Left forelimb (tissue), 1 donor: ENCODE measurements at places on chromosomes 4 and X.
A peak's percentile ranks its signal among the peaks of the same experiment; 100 is the strongest.

- DNase-seq, result no peak
Measured at GRCh38 chr4:14743172-14743571, 259.1 kb upstream of the CPEB2 start.

DNA sequence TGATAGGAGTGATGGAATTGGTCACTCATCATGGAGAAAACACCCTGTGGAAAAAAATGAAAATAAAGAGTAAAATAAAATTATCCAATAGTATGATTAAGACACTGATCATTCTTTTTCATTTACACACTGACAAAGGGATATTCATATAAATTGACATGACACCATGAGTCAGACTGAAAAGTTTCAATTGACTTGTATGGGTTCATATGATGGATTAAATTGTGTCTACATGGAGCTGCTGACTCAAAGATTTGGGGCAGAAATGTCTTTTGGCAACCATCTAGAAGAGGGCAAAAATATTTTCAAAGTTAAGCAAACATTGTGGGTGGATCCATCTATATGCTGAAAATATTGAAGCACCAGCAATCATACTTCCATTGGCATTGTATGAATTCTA lies 153.4 kb upstream of the PPP3CA start:
- DNase-seq, result no peak

- no peak for DNase-seq
Measured at GRCh38 chr4:113825272-113825671, 63.7 kb upstream of the CAMK2D start.

GRCh38 chr4:61588621-61589402 lies 388.7 kb downstream of the ADGRL3 start:
- DNase-seq, result no peak

DNA sequence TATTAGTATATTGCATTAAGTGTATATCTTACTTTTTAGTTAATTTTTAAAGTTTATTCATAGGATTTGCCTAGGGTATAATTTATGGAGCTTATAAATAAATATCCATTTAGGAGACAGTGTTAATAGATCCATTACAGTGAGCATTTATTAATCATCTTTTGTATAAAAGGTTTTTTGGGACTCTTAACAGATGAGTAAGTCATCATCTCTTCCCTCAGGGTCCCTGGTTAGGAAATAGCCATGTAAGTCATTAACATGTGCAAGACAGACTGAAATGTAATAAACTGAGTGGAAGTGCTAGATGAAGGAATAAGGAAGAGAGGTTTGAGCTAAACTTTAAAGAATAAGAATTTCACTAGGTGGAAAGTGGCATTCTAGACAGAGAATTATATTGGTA lies 69.2 kb downstream of the PAQR3 start:
- DNase-seq, result no peak

GRCh38 chr4:135240796-135241195 lies 1039.2 kb upstream of the PABPC4L start:
- DNase-seq, result no peak

DNA sequence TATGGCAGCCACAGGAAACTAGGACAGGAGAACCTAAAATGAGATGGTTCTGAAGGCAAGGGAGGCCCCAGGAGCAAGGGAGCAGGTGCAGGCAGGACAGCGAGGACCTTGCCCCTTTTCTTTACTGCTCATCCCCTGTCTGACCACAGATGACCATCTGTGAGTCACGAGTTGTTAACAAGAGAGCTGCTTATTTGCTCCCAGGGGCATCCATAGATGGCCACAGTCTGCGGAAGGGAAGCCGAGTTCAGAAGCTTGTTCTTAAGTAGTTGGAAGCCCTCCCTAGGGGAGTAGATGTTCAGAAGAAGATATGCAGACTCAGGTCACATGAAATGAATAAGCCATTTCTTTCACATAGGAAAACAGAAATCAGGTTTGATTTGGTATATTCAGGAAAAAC lies 69.4 kb downstream of the EVC2 start:
- no peak for DNase-seq

- DNase-seq, result no peak
Measured at GRCh38 chrX:2187352-2188115, 313.2 kb downstream of the DHRSX start.

DNA sequence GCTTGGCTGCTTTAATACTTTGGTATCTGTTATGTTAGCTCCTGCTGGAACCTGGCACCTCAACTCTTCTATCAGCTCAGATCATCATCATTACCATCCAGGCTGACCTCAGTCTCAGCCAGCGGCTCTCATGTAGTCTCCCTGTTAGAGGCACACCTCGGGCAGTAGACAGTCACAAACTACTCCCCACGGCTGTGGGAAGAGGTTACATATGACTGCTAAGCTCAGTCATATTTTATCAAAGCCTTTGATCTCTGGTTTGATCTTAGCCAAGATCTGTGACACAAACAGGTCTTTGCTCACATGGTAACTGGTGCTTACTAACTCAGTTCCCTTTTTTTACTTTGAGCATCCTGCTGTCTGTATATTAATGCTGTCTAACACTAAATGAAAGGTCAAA lies 384.9 kb downstream of the CENPC start:
- DNase-seq, result no peak

- no peak for DNase-seq
Measured at GRCh38 chr4:156290811-156291210, 337.1 kb upstream of the CTSO start.

DNA sequence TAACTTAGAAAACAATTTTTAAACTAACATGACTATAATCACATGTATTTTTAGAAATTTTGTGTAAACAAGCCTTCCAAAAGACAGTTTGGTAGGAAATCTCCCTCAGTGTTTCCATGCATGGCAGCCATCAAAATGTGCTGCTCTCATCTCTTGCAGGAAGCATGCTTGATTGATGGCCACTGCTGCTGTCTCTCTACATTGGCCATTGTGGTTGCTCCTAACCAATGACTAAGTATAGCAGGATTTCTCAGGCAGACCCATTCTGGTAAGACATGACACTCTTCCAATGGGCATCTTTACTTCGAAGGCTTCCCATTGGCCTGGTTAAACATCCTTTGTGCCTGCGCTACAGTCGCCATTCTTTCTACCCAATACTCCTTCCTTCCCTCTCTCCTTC lies 78.9 kb upstream of the GUCY1A1 start:
- DNase-seq, result no peak

DNA sequence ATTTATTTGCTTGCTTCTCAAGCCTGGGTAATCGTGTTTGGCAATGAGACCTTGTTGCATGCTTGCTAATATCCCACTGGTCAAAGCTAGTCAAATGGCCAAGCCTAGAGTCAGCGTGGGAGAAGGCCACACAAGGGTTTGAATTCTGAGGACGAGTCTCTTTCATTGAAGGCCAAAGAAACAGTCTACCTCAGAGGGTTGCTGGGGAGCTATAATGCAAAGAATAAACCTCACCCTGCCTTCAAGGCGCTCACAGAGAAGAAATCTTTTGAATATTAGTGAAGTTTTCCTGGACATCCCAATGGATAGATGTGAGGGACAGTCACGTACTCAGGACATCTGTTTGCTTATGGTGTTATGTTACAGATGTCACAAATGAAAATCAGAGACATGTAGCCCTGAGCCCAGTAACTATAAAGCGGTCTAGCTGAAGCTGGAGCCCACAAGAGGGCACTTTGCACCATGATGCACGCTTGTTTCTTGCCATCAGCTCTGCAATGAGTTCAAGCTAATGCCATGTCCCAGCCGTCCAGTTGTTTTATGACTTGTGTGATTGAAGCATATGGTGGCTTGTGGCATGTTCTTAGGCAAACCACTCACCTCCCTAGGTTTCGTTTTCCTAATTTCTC lies 1.1 kb upstream of the TLR3 start:
- no peak for DNase-seq

DNA sequence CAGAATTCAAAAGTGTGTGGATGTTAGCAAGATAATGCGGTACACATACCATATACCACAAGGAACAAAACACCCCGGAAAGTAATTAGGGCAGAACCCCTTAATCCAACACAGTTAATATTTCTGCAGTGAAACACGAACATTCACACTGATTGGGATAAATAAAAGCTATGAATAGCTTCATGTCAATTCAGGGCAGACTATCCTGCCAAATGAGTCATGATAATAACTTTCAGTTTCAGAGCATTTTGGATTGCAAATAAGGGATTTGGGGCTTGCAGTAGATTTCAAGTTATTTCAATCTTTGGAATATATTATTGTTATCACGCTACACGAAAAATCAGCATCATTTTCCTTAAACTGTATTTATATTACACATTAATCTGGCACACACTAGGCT lies 24.3 kb downstream of the IRF2 start:
- DNase-seq, result no peak

- no peak for DNase-seq
Measured at GRCh38 chrX:153947009-153947769, 2.7 kb upstream of the RENBP start.

GRCh38 chr4:13430834-13431568 lies 53.1 kb downstream of the RAB28 start:
- no peak for DNase-seq

- DNase-seq, result peak; percentile 81
Measured at GRCh38 chr4:109302361-109303139, at the start of gene COL25A1. Gene COL25A1 (minus strand): TSS chr4:109302658.

GRCh38 chr4:43251841-43252240 lies 359.3 kb downstream of the GRXCR1 start:
- DNase-seq, result no peak

GRCh38 chr4:186778134-186778533 lies 54.5 kb upstream of the FAT1 start:
- DNase-seq, result no peak

DNA sequence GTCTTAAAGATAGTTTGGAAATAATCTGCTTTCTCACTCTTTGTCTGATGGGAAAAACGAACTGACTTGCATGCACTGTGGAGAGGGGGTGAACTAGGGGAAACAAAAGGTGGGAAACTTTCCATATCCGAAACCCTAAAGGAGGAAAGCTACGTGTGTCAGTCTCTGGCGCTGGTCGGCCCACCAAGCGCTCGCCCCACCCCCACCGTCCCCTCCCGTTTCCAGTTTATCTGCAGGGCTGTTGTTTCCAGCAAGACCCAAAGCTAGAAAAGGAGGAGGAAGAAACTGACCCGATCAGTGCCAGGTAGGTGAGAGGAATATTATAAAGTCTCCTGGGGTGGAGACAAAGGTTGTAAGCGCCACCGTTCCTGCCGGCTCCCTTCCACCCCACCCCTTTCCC lies 552 bp downstream of the TCEAL9 start:
- DNase-seq, result peak; percentile 68

DNA sequence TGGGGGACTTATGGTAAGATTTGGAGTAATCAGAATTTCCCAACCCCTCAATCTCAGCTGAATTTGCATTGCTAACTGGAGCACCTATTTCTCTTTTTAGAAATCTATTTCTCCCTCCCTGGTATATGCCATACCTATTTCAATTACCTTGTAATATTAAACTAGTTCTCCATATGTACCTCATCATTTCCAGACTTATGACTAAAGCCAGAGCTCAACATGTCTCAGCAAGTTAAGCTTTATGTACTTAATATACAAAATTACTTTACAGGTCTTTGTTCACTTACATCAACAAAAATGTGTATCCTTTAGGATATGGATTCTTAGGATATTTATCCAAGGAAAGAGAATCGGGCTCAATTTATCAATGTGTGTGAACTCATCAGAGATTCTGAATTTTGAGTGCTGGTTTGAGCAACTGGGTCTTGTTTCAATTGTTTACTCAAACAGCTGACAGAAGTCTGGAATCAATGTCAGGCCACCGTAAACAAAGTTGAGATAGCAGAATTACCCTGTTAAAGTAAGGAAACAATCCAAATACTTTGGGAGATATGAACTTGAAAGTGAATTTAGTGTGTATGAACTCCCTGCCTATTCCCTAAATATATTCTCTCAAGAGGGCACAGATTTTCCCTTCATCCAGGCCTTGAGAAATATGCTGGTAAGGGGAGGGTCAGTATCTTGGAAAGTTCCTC lies 199.6 kb downstream of the VEGFC start:
- DNase-seq, result no peak

GRCh38 chr4:155007660-155008176 lies 200.7 kb upstream of the NPY2R start:
- DNase-seq, result no peak

GRCh38 chr4:917466-917865 lies 14.7 kb downstream of the GAK start:
- no peak for DNase-seq

DNA sequence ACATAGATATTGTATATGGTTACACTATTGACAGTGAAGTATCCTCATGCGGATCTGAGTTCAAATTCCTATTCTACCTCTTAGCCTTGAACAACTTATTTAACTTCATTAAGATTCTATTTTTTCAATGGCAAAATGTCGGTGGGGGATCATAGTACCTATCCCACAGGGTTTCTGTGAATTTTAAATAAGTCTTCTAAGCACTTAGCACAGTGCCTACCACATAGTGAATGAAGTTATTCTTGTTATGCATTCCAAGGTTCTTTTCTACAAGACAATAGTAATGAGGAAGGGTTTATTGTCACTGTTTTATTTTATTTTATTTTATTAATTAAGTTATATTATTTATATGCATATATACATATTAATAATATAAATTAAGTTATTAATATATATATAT lies 8.8 kb upstream of the ENAM start:
- DNase-seq, result no peak

- DNase-seq, result no peak
Measured at GRCh38 chr4:167117273-167117672, 117.0 kb downstream of the SPOCK3 start.

GRCh38 chr4:26896636-26897035 lies 36.0 kb downstream of the STIM2 start:
- DNase-seq, result no peak

DNA sequence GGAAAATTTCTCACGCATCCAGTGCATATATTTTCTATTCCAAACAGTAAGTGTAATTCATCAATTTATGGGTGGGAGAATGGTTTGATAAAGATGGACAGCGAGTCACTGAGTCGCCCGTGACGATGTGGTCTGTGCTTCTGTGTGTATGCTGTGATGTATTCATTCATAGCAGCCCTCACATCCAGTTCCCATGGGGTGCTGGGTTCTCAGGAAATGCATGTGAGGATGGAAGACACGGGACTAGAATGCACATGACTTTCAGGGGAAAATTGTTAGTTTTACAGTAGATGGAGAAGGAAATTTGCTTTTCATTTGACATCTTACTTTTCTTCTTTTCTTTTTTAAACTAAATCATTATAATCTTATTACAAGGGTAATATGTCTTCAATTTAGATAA lies 152.9 kb downstream of the STOX2 start:
- no peak for DNase-seq
